Stimulated activated CD8-positive, alpha-beta memory T cell treated with anti-CD3 and anti-CD28 coated beads, Interleukin-4, amount 100 ng/mL, for 24 hours (primary cell): ENCODE measurements at places on chromosomes 3 and 15.

- DNase-seq: no peak
These were observed 237.6 kb upstream of the STAC start for GRCh38 chr3:36142746-36143145.

- DNase-seq: no peak
These were observed 104.3 kb downstream of the MCTP2 start for GRCh38 chr15:94335616-94336015.

DNA sequence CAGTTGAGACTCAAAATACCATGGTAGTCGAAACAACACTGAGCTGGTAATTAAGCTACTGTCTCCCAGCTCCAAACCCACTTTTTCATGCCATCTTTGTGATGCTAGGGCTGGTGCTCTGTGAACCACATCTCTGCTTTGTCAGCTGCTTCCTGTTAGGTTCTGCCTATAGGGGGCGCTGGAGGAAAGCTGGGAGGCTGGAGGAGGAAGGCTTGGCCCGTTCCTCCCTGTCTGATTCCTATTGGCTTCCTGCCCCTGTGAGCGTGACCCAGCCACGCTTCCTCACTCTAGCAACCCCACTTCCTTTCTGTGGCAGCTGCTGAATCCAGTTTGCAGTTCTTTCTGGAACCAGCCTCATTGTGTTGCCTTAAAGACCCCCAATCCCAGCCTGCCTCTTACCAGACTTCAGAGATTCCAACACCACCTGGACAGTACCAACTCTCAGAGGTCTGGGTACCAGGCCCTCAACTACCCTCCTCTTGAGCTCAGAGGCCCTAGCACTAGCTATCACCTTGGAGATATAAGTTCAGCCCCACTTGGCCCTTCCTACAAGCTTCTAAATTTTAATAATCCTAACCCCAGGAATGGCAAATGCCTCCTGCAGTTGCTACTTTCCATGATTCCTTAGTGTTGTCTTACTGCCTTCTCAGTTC lies 120.9 kb downstream of the ERC2 start:
- no peak for DNase-seq

DNA sequence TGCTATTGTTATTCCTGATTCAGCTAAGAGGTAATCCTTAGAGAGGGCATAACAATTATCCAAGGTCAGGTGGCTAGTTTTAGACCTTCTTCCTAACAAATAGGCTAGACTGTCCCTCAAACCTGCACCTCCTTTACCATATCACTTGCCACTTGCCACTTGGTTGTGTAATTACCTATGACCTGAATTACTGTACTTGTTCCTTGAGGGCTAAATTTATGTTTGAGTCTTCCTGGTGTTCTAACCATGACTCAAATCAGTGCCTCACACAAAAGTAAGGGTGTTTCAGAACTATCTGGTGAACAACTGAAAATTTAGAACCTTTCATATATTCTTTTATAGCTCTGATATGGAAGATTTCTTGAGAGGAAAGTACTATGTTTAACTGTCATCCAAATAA lies 365.8 kb upstream of the SEMA6D start:
- DNase-seq: no peak

- no peak for DNase-seq
These were observed 725.5 kb upstream of the ARRDC4 start for GRCh38 chr15:97234851-97235610.

DNA sequence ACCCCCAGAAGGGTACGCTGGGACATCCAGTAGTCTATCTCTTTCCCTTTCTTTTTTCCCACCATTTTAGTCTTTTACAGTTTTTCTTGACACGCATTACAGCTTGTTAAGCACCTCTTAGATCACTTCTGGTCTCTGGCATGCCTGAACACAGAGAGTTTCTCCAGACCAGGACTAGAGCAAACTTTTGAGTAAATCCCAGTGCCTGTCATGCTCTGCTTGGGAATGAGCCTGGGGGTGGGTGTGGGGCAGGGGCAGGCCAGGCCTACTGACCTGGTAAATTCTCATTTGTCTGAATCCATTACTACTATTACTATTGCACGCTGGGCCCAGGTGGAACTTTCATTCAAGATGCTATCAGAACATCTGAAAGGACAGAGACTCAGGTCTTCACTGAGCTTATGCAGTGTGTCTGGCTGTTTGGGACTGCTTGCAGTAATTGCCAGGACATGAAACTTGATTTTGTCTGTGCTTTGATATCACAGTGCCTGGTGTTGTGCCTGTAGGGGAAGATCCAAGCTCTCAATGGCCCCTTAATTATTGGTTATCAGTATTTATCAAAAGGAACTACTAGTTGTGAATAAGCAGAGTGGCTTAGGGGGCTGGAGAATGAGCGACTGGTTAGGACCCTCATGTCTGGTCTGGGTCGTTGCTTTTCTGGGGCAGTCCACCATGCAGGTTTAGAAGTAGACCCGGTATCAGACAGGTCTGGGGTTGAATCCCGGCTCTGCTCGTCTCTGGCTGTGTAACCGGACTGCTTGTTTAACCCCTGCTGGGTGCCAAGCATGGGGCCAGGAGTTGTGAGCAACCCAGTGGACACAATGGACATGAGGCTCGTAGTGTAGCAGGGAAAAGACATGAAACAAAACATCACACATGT lies 196.1 kb upstream of the TLE3 start:
- no peak for DNase-seq

DNA sequence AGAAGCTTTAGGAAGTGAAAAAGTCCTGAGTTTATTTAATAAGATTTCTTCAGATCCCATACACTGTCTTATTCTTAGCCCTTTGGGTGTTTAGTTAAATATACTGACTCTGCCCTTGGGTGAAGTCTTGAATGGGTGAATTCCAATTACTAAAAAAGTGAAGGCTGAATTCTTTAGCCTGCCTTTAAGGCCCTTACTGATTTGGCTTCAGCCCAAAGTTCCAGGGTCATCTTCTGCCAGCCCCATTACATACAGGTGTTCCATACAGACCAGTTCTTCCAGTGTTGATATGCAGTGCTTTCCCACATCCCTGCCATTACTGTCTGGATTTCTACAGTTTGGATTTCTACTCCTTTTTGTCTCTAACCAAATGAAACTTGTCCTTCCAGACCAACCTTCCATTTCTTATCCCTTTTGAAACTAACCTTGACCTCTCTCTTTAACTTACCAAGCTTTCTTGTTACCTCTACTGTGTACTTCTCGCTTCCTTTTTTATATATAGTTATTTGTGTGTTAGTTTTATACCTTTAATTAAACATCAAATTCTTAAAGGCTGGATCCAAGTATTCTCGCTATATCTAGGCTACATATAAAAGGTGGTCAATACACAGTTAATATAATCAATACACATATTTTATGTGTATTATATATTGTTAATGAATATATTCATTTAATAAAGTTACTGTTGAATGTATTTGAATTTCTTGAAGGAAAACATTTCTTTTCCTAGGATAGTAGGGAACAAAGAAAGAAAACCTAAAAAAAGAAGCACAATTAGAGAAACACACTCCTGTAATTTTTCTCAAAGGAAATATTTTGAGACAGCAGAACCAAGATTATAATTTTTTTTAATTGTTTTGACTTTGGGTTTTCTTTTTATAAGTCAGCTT lies 15.0 kb downstream of the MBNL1 start:
- DNase-seq: no peak
